ENCODE measurements at places on chromosomes 1 and 21.

- no peak overlapping the region for H3K27ac ChIP-seq
- no peak overlapping the region for H3K4me3 ChIP-seq
- no peaks in the 10 kb centered on the region for H3K27me3 ChIP-seq
- no peak for DNase-seq
- H3K4me1 ChIP-seq: peaks cover 13% of the 10 kb centered on the region
- H3K36me3 ChIP-seq: no peaks in the 10 kb centered on the region
Observed at GRCh38 chr1:225815526-225816178, 5.7 kb downstream of the EPHX1 start.

DNA sequence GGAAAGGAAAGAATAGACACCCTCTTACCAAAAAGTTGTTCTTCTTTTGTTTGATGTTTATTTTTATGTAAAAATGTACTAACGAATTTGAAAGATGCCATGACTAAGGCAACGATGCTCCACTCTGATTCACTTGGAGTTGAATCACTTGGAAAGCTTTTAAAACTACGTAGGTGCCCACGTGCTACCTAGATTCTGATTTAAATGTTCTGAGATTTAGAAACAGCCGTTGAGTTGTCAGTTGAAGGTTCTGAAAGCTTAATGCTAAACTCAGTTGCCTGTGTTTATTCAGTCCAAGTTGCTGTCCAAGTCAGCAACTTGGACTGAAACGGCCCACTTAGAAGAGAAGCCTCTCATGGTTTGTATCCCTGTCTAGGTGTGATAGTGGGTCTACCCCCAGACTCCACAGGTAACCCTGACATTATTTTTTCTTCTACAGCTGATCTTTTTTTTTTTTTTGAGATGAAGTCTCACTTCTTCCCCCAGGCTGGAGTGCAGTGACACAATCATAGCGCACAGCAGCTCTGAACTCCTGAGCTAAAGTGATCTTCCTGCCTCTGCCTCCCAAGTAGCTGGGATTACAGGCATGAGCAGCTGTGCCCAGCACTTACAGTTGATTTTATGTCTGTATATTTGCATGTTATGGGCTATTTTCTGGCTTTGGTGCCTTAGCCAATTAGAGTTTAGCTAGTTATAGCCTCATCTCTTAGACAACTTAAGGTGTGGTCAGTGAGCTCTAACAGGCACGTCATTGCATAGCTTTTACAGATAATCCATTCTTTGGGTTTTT is 1.4 kb upstream of the VAMP4 start:
- H3K27ac ChIP-seq: no peak overlapping the region
- no peak overlapping the region for H3K4me3 ChIP-seq
- peaks cover 12% of the 10 kb centered on the region for H3K4me1 ChIP-seq
- no peaks in the 10 kb centered on the region for H3K27me3 ChIP-seq
- H3K36me3 ChIP-seq: peaks cover 2% of the 10 kb centered on the region

- no peak overlapping the region for H3K27ac ChIP-seq
- no peak overlapping the region for H3K4me3 ChIP-seq
- H3K36me3 ChIP-seq: no peaks in the 10 kb centered on the region
- no peak for DNase-seq
Observed at GRCh38 chr1:209672705-209673630, 2.2 kb upstream of the G0S2 start.

GRCh38 chr1:116498789-116499628 is 71.8 kb downstream of the CD58 start:
- H3K27me3 ChIP-seq: no peaks in the 10 kb centered on the region
- peaks cover 7% of the 10 kb centered on the region for H3K4me1 ChIP-seq
- H3K36me3 ChIP-seq: no peaks in the 10 kb centered on the region
- no peak overlapping the region for H3K4me3 ChIP-seq

GRCh38 chr1:233675893-233676292 is 62.0 kb downstream of the KCNK1 start:
- H3K27ac ChIP-seq: no peak overlapping the region
- H3K4me1 ChIP-seq: no peaks in the 10 kb centered on the region
- no peaks in the 10 kb centered on the region for H3K27me3 ChIP-seq
- no peak overlapping the region for H3K4me3 ChIP-seq
- no peak for DNase-seq

- H3K27me3 ChIP-seq: no peaks in the 10 kb centered on the region
- H3K4me3 ChIP-seq: no peak overlapping the region
- peaks cover 2% of the 10 kb centered on the region for H3K4me1 ChIP-seq
- H3K27ac ChIP-seq: no peak overlapping the region
- DNase-seq: no peak
Observed at GRCh38 chr1:183368213-183369108, 49.7 kb downstream of the NMNAT2 start.

GRCh38 chr1:220516014-220516721 is 11.8 kb upstream of the MARK1 start:
- H3K36me3 ChIP-seq: no peaks in the 10 kb centered on the region
- no peaks in the 10 kb centered on the region for H3K4me1 ChIP-seq
- no peak overlapping the region for H3K27ac ChIP-seq
- DNase-seq: no peak
- no peak overlapping the region for H3K4me3 ChIP-seq
- H3K27me3 ChIP-seq: peaks cover 12% of the 10 kb centered on the region

DNA sequence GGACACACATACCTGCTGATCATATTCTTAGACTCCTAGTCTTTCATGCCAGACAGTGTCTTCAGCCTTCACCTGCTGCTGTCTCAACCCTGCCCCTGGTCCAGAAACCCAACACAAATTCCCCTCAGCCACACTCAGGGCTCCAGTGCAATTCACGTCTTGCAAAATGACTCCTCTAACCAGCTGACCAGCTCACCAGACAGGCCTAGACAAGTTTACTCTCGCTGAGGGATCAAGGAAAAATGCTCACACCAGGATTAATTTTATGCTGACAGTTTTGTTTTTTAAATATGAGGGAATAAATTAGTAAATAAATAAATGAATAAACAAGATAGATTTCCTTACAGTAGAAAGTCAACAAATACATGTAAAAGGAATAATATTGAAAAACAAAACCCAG is 28.5 kb downstream of the CCDC185 start:
- H3K36me3 ChIP-seq: no peaks in the 10 kb centered on the region
- no peaks in the 10 kb centered on the region for H3K4me1 ChIP-seq
- no peak for DNase-seq
- H3K4me3 ChIP-seq: no peak overlapping the region
- no peak overlapping the region for H3K27ac ChIP-seq
- no peaks in the 10 kb centered on the region for H3K27me3 ChIP-seq

GRCh38 chr1:212593821-212594251 is 14.7 kb upstream of the ATF3 start:
- peaks cover 24% of the 10 kb centered on the region for H3K4me1 ChIP-seq
- no peak overlapping the region for H3K4me3 ChIP-seq
- no peaks in the 10 kb centered on the region for H3K27me3 ChIP-seq
- DNase-seq: no peak
- H3K27ac ChIP-seq: no peak overlapping the region

DNA sequence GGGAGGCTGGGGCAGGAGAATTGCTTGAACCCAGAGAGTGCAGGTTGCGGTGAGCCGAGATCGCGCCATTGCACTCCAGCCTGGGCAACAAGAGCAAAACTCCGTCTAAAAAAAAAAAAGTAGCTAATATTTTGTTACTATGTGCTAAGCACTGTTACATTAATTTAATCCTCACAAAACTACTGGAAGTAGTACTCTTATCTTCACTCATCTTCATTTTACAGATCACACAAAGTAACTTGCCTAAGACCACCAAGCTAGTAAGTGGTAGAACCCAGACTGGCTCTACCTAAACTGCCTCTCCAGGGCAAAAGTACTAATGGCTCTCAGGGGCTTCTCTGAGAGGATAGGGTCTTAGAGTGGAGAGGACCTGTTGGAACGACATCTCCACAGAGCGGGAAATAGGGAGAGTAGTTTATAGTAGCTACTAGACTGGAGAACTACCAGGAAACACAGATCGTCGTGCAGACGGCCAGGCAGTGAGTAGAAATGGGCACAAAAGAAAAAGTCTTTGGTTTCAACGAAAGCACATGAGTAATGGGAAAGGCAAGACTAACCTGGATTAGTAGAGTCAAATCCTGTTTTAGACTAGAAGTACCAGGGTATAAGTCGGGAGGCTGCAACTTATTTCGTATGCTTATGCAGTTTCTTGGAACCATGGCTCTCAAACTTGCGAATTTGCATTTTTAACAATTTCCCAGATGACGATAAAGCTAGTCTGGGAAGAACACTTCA is 1.4 kb downstream of the CLCC1 start:
- H3K27me3 ChIP-seq: no peaks in the 10 kb centered on the region
- no peak for DNase-seq
- no peak overlapping the region for H3K27ac ChIP-seq
- peaks cover 2% of the 10 kb centered on the region for H3K36me3 ChIP-seq
- no peaks in the 10 kb centered on the region for H3K4me1 ChIP-seq

GRCh38 chr1:244545511-244545910 is 84.4 kb downstream of the CATSPERE start:
- no peak overlapping the region for H3K27ac ChIP-seq
- no peak overlapping the region for H3K4me3 ChIP-seq
- no peaks in the 10 kb centered on the region for H3K4me1 ChIP-seq
- no peaks in the 10 kb centered on the region for H3K36me3 ChIP-seq

DNA sequence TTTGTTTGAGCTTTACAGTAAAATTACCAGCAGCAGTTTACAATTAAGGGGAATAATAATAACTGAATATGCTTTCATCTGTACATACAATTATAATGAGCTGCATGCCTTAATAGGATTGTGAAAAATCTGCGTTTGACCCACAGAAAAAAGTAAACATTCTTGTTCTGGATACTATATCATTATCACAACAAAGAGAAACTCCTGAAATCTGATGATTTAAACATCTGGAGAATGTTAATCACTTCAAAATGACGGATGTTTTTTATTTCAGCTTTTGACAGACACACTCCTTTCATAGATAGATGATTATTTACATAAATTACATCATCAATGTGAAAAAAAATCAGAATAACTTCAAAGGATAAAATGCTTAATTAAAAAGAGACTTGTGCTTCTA is 58.5 kb downstream of the TYW3 start:
- H3K27me3 ChIP-seq: no peaks in the 10 kb centered on the region
- H3K4me3 ChIP-seq: no peak overlapping the region
- no peak overlapping the region for H3K27ac ChIP-seq
- no peaks in the 10 kb centered on the region for H3K36me3 ChIP-seq
- no peaks in the 10 kb centered on the region for H3K4me1 ChIP-seq

GRCh38 chr21:15080526-15080925 is 15.7 kb upstream of the NRIP1 start:
- H3K4me3 ChIP-seq: no peak overlapping the region
- DNase-seq: no peak
- no peak overlapping the region for H3K27ac ChIP-seq
- no peaks in the 10 kb centered on the region for H3K27me3 ChIP-seq
- no peaks in the 10 kb centered on the region for H3K36me3 ChIP-seq

- no peak for DNase-seq
- peaks cover 69% of the 10 kb centered on the region for H3K27me3 ChIP-seq
- H3K4me3 ChIP-seq: no peak overlapping the region
Observed at GRCh38 chr1:118990513-118991152, 2.5 kb upstream of the TBX15 start.

- no peaks in the 10 kb centered on the region for H3K4me1 ChIP-seq
- no peaks in the 10 kb centered on the region for H3K27me3 ChIP-seq
- no peaks in the 10 kb centered on the region for H3K36me3 ChIP-seq
- no peak for DNase-seq
- no peak overlapping the region for H3K4me3 ChIP-seq
Observed at GRCh38 chr1:66050633-66051032, 257.9 kb downstream of the PDE4B start.

DNA sequence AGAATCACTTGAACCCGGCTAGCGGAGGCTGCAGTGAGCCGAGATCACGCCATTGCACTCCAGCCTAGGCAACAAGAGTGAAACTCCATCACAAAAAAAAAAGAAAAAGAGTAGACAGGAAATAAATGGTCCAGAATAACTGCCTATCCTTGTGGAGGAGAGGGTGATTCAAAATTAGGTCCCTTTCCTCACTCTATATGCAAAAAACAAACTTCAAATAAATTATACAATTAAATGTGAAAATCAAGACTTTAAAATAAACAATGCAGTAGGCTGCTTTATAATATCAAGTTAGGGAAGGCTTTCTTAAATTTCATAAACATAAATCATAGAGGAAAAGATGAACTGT is 26.4 kb downstream of the MRPL39 start:
- no peak for DNase-seq
- no peak overlapping the region for H3K27ac ChIP-seq
- H3K36me3 ChIP-seq: peaks cover 49% of the 10 kb centered on the region
- no peaks in the 10 kb centered on the region for H3K4me1 ChIP-seq
- no peak overlapping the region for H3K4me3 ChIP-seq
- no peaks in the 10 kb centered on the region for H3K27me3 ChIP-seq

DNA sequence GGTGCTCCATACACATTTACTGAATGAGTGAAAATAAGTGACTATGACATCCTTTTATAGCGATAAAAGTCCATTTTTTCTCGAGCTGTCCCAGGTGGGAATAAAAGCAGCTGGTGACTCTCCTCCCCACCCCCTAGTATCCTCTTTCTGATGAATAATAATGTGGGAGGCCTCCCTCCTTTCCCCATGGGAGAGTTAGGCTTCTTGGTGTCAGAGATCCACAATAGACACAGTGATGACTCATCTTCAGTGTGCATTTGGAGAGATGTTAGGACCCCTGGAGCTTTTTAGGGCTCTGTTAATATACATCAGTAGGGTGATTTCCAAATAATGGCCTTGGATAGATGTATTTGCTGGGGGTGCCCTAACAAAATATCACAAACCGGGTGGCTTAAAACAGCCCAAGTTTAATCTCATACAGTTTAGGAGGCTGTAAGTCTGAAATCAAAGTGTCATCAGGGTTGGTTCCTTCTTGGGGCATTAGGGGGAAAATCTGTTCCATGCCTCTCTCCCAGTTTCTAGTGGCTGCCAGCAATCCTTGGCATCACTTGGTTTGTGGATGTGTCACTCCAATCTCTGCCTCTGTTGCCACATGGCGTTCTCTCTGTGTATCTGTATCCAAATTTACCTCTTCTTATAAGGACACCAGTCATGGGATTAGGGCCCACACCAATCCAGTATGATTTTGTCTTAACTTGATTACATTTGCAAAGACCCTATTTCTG is 4.4 kb upstream of the PHC2 start:
- no peaks in the 10 kb centered on the region for H3K36me3 ChIP-seq
- no peak overlapping the region for H3K4me3 ChIP-seq
- no peak overlapping the region for H3K27ac ChIP-seq
- H3K27me3 ChIP-seq: no peaks in the 10 kb centered on the region
- no peak for DNase-seq

DNA sequence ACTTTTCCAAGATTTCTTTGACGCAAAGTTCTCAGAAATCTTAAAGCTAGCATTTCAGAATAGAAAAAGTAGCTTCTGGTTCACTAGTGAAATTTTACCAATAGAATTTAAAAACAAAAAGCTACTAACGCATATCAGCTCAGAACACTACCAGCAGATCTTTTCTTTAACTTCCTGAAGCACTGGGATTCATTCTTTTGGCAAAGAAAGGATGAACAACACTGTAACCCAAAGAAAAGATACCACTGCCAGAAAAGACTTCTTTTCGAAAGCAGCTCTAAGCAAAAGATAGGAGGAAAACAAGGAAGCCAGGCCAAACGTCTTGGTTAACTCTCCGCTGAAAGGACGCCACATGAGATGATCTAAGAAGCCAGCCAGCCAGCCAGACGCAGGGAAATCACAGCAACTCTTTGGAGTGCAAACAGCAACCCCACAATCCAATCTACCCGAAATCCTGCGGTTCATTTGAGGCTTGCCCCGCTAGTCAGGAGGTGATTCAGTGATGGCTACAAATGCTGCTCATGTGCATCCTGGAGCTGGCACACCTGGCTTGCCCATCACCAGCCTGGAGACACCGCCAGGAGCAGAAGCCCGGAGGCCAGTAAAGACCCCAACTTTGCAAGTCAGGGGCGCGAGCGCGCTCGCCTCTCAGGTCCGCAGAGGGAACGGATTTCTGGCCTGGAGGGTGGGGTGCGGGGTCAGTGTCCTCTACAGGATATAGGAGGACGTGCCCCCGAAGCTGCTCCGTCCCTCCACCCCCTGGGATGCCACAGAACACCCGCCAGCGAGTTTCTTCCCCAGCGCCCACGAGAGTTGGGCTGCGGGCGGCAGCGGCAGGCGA is 812 bp downstream of the NBPF1 start:
- H3K36me3 ChIP-seq: peaks cover 10% of the 10 kb centered on the region
- DNase-seq: peak; percentile 78
- peak overlapping the region; percentile 82 for H3K4me3 ChIP-seq
- peaks cover 16% of the 10 kb centered on the region for H3K4me1 ChIP-seq

Measured in neuronal stem cell (in vitro differentiated cells).